Stimulated activated CD8-positive, alpha-beta memory T cell treated with anti-CD3 and anti-CD28 coated beads, Interleukin-2, amount 100 ng/mL, for 1 hour (primary cell): ENCODE measurements at places on chromosomes 6 and 20.
A peak's percentile ranks its signal among the peaks of the same experiment; 100 is the strongest.

DNA sequence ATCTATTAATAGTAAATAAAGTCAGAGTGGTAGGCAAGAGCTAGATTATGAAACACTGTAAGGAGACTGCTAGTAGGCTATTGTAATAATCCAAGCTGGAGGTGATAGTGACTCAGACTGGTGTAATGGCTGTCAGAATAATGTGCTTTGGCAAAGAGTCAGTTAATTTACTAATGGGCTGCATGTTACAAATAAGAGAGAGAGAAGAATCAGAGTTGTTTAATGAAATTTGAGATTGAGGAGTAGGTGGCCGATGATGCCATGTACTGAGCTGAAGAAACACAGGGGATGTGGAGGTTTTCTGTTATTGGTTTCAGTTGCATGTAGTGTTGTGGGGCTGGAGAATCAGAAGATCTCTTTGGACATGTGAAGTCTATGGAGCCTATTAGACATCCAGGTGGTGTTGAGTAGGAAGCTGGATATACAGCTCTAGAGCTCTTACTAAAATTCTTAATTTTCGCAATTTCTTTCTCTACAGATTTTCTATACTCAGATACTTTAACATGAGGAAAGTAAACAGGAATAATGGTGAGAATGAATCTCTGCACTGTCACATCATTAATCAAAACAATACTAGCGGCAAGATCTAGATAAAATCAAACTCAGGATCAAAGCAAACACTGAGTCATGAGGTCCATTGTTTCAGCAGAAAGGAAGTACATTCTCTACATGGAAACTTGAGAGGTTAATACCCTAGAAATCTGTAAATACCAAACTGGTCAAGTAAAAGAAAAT, 167.7 kb downstream of the SIM1 start:
- DNase-seq, result no peak

DNA sequence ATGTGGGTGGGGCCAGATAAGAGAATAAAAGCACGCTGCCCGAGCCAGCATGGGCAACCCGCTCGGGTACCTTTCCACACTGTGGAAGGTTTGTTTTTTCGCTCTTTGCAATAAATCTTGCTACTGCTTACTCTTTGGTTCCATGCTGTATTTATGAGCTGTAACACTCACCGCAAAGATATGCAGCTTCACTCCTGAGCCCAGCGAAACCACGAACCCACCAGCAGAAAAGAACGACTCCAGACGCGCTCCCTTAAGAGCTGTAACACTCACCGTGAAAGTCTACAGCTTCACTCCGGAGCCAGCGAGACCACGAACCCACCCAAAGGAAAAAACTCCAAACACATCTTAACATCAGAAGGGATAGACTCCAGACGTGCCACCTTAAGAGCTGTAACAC, 76.7 kb downstream of the TFAP2A start:
- DNase-seq, result no peak

DNA sequence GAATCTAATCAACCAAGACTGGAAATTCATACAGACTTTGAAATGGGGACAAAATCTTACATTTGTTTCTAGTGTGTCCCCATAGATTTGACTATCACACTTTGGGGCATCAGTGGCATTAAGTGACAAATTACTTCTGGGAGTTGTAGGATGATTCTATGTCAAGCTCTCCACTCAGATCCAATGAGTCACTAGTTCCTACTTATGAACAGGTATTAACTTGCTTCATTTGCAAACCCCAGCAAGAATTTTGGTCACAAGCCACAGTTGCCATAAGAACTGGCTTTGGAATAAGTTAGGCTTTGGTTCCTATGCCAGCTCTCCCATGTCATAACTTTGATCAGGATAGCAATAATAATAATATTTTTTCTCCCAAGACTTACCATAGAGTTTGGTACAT, 77.6 kb upstream of the PTPRK start:
- no peak for DNase-seq

- DNase-seq, result no peak
Measured at GRCh38 chr20:54054516-54054915, 15.9 kb downstream of the BCAS1 start.

GRCh38 chr20:16475225-16475624, 98.0 kb downstream of the KIF16B start:
- no peak for DNase-seq

DNA sequence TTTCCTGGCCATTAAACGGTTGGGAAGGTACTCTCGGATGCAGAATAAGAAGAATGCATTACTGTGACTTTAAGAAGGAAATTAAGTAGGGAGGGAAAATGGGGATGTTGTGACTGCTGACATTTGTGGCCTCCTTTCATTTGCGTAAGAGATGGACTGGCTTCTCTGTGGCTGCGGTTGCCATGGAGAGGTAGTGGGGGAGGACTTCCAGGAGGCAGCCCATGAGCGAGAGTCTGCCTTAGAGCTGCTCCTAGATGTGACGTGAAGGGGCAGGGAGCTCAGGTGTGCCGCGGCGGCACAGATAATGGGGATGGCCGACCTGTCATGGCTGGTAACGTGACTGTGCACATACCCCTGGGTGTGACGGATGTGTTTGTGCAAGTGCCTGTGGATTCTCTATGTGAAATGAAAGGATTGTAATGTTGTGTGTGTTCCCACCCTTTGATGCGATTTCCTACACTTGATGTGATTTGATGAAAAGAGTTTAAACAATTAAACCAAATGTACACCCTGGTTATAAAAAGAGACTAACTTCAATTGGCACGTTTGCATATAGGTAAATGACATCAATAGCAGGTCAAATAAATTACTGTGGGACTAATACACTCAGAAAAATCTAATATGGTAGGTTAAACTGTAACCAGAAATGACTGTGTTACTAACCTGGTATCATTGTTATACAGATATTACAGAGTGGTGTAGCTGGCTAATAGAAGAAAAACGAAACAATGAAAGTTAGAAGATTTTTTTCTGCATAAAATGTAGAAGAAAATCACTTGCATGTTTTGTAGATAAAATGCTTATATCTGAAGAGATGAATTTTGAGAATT, 48.9 kb downstream of the HIVEP1 start:
- DNase-seq, result peak; percentile 28

GRCh38 chr6:154356113-154356512, 490 bp downstream of the IPCEF1 start:
- DNase-seq, result no peak

DNA sequence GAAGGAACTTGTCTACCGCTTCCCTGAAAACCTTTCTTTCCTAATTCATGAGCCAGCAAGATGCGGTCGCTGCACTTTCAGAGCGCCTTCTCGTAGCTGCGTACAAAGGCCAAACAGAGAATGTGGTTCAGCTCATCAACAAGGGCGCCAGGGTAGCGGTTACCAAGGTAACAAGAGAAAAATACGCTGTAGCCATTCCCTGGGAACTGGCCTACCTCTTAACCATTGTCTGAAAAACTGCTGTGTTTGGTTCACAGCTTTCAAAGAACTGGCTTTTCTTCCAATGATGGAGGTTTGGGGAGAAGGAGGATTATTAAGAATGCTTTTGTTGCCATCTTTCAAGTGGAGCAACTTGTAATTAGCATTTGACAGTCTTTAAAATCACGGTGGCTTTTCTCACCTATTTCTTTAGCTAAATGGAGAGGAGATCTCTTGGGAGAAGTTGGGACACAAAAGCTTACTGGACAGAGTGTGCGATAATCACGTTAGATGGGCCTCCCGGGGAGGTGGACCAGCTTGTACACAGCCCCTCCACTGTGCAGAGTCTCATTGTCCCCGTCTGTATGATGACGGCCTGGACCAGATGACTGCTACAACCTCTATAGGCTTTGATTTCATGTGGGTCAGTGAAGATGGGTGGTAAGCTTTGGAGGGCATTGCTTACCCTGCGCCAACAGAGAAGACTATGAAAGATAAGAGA, 71.5 kb downstream of the LYRM2 start:
- DNase-seq, result no peak

DNA sequence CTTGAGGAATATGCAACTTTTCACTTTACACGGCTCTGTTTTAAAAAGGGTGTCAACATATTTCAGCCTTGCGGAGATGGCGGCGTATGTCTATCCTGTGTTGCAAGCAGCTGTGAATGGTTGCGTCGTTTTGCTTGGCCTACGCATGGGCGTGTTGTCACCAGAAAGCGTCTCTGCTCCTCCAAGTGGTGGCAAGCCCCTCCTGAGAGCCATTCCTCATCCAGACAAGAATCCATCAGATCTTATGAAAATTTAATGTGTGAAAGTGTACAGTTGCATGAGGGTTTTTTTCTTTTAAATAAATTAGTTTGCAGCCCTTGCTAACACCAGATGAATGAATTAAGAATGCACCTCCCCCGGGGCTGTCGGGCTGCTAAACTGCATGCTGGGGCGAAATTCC, 114.4 kb downstream of the PHACTR3 start:
- DNase-seq, result no peak

GRCh38 chr6:25868436-25869183, 5.4 kb downstream of the SLC17A3 start:
- no peak for DNase-seq

DNA sequence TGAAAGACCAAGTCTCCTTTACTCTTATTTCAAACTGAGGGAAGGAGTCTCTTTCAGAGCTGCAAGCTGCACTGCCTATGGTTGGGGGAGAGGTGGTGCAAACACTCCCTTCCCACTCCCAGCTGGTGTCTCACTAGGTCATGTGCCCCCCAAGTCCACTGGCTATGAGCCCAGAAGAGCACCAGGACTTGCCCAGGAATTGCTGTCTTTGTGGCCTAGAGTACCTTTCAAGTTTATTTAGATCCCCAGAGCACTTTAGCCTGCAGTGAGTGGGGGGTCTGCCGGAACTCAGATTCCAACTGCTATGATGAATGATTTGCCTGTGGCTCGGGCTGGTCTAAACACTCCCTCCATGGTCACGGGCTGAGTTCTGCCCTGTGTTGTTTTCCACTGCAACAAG, 192.6 kb upstream of the CITED2 start:
- no peak for DNase-seq

- DNase-seq, result peak; percentile 34
Measured at GRCh38 chr6:150866147-150866990, 867 bp downstream of the MTHFD1L start.
